NCI-H526 treated with DMSO at 0.1 percent for 48 hours (cell line): ENCODE measurements at places on chromosomes 12 and 14.

DNA sequence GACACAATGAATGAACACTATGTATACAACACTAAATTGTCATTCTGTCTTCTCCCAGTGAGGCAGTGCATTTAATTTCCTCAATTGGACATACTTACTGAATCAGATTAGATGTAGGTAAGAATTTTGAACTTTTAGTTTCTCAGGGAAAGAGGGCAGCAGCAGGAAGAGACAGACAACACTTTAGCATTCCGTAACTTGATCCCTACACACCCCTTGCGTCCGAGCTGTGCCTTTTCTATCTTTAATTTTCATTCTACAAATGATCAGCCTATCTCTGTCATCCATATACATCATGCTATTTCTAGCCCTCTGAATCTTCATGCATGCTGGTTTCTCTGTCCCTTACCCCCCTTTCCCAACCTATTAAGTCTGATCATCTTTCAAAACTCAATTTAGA is 358.0 kb upstream of the RPL10L start:
- no peak for DNase-seq

DNA sequence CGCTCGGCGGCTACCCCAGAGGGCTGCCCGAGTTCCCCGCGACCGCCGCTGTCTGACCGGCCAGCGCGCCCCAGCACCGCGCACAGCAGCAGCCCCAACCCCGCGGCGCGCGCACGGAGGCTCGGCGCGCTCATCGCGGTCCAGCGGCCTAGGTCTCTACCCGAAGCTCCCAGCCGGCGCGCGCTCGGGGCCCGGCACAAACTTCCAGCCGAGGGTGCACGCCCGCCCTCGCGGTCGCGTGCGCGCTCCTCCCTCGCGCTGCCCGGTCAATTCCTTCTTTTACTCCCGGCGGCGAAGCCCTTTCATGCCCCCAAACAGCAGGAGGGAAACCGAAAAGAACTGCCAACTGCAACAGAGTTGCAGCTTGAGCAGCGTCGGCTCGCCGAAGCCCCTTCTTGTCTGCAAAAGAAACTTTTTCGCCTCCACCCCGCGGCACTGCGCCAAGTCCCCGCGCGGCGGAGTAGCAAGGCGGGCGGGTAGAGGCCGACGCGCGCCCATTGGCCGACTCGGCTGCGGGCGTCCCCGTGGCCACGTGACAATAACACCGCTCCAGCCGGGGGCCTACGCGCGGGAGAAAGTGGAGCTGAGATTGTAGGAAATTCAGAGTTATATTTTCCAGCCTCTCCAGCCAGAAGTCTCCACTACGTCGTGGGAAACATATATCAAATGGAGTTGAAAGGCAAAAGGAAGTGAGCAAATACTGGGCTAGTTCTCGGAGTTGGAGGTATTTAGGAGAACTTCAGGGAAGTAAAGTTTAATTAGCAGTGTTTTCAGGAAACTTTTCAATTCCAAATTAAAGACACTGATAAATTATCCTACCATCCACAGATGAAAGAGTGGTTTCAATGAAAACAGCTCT is at the start of gene LRIG3:
TSS of gene LRIG3 (minus strand) at position 403 of the 859 bp plus-strand sequence. CDS start at position 134, 269 bp downstream.
- DNase-seq = peak; percentile 71

DNA sequence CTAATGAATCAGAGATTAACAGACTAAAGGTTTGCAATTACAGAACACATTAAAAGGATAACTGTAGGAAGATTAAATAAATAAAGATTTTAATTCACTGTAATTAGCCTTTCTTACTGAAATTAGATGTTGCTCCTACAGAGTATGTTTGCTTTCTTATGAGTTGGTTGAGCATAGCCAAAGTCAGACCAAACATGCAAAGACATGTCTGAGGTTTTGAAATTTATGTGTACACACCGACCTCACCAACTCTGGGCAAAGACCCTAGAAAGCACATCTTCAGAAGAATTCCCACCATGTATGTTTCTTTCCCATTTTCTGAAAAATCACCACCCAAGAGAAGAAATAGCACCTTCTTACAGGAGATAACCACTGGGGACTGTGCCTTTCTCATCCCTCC is 159.2 kb downstream of the PAX9 start:
- DNase-seq = no peak

DNA sequence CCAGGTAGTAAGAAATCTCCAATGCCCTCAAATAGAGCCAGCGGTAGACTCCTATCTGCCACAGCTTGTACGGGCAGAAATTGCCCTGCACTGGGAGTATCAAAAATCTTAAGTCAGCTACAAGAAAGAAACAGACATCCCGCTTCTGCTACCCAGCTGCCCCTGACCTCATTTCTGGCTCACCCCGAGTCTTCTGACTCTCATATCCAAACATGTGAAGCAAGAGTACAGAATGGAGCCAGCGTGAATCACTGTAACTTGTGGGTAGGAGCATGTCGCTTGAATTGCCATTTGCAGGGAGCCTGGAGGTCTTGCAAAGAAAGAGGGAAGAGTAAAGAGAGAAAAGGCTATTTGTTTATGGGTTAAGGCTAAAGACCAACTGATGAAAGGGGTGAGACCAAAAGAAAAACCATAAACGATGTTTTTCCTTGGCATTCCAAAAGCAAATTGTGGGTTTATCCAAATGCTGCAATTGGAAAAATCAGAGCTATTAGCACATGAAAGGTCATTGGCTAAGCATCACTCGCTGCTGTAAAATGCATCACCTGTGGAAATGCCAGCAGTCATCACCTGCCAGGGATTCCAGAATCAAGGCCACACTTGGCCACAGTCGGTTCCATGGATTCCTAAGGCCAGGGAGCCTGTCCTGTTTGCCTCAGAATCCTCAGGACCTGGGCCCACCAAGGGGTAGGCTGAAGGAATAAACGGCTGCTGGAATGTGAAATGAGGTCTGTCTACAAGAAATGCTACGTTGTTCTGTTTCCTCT is 86.6 kb downstream of the FOXN3 start:
- no peak for DNase-seq

DNA sequence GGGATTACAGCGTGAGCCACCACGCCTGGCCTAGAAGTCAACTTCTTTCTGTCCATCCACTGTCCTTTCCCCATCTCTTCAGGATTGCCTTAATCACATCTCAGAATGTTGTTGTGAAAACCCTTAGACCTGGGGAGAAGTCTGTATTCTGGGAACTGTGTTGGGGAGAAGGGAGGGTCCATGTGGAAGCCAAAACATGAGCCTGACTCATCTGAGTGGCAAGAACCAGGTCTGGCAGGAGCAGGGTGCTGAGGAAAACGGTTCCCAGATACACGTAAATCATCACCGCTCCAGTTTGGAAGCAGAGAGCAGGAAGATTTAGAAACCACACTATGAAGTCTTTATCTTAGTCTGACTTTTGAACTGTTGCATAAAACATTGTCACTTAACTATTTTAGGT is 245.6 kb upstream of the RGS6 start:
- DNase-seq = no peak

DNA sequence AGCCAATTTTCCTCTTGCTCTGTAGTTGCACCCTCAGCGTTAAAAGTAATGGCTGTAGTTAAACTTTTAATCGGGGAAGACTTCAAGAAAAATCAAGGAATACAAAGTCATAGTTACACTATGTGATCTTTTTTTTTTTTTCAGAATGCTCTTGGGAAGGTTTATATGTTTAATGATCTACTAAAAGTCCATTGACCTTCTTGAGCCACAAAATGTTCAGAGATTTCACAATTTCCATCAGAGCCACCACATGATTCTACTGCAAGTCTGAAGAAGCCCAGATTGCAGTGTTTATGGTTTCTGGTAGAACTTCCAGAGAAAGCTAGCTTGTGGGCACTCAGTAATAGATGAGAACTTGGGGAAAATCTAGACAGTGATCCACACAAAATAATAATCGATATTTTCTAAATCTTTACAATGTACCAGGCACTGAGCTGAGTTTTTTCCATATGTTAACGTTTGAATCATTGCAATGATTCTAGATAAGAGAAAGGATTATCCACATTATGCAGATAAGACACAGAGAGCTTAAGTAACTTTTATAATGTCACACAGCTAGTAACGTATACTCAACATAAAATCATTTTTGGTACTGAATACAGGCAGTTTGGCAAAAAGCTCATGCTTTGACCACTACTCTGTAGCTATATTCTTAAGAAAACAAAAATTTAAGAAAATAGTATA is 38.3 kb downstream of the GYS2 start:
- no peak for DNase-seq

DNA sequence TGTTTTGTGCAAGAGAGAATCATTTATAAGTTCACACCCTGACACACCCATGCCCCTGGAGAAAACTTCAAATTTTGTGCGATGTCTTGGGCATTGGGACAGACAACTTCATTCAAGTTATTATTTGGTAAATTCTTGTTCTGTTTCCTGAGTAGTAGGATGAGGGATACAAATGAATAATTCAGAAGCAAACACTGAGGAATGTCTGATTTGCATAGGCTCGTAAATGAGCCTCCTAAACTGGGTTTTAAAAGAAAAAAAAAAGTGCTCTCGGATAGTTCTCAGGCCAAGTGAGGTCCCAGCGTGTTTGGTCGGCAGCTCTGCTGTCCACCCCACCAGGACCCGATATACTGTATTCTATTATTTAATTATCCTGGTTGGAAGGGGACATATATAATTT is 134.7 kb upstream of the CPM start:
- peak; percentile 18 for DNase-seq

DNA sequence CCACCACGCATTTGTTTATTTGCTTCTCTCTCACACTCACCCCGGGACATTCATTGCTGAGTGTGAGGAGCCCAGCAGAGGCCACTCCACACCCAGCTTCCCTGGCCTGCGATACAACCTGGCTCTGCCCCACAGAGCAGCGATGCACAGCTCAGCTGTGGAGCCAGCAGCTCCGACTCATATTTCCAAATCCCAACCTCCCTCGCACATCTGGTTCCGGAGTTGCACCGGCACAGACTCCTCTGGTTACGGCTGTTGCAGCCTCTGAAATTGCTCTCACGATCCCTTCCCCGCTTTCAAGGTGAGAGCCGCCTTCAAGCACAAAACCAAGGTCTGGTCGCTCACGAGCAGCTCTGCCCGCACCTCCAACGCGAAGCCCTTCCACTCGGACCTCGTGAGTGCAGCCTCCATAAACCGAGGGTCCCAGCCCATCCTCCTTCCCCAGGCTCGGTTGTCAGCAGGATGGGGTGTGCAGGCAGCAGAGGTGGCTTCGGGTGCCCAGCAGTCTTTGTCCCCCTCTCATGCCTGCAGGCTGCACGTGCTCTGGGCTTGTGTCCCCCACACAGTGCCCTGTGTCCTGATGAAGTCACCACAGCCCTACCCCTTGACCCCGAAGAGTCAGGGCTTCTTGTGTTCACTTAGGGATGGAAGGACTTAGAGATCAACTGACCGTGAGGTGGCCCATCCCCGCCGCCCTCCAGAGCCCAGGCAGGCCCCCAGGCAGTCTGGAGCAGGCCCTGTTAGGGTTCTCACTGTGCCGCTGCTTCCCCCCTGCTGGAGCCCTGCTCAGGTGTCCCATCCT is 184.3 kb downstream of the ADGRD1 start:
- DNase-seq = peak; percentile 17

DNA sequence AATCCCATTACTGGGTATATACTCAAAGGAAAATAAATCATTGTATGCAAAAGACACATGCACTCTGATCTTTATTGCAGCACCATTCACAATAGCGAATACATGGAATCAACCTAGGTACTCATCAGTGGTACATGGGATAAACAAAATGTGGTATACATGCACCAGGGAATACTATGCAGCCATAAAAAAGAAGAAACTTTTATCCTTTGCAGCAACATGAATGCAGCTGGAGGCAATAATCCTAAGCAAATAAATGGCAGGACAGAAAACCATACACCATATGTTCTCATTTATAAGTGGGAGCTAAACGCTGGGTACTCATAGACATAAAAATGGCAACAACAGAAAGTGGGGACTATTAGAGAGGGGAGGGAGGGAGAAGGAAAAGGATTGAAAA is 15.9 kb downstream of the ERGIC2 start:
- DNase-seq = no peak

DNA sequence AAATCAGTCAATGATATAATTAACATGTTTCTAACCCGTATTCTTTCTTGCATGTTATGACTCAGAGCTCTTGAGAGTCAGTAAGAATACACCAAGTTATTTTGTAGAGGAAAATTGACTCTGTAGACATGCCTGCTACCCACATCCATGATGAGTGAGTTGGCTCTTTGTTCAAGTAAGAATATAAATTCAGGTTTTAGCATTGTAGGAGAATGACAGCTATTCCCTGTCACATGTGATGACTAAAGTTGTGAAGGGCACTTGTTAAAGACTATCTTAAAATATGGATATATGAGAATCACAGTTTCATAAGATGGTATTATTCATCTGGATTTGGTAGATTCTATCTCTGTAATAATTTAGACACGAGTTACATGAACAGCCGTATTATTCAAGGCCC is 209.1 kb downstream of the CCDC59 start:
- no peak for DNase-seq

- DNase-seq = no peak
Observed at GRCh38 chr14:96058576-96059200, 19.5 kb downstream of the C14orf132 start.

- no peak for DNase-seq
Observed at GRCh38 chr14:87387806-87388205, 605.2 kb downstream of the GALC start.

- no peak for DNase-seq
Observed at GRCh38 chr12:47387994-47388393, 308.2 kb upstream of the AMIGO2 start.

- no peak for DNase-seq
Observed at GRCh38 chr12:65609359-65609771, 214.9 kb upstream of the HMGA2 start.

DNA sequence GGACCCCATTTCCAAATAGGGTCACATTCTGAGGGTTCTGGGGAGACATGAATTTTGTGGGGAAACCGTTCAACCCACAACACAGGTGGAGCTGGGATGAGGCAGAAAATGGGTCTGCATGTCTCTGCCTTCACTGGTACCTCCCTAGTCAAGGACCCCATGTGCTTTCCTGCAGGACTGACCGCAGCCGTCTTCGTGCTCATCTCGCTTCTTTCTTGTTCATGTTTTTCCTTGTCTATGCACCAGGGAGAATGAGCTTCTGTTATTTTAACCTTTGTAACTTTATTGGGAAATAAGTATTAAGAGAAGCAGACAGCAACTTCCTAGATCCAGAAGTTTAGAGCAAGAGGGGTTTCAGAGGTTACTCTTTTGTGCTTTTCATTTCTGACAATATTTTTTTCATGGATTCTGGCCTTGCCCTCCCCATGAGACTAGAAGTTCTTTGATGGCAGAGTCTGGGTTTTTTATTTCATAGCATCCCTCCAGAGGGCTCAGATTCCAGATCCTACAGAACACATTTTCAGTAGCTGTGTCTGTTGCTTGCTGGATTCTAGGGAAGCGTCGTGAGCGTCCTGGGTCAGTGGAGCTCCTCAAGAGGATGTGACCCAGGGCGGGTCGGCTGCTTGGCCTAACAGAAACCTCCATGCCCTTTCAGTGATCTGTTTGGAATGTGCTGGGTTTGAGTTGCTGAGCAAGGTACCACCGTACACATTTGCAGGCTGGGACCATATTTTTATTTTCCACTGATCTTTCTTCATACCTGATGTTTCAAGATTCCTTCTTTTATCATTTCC is 104.2 kb downstream of the ADGRD1 start:
- DNase-seq = no peak

- no peak for DNase-seq
Observed at GRCh38 chr12:123153906-123154305, 3.0 kb upstream of the PITPNM2 start.

GRCh38 chr12:15115434-15115833 is 105.8 kb downstream of the RERG start:
- no peak for DNase-seq
